ENCODE measurements at places on chromosomes 3 and 15.

DNA sequence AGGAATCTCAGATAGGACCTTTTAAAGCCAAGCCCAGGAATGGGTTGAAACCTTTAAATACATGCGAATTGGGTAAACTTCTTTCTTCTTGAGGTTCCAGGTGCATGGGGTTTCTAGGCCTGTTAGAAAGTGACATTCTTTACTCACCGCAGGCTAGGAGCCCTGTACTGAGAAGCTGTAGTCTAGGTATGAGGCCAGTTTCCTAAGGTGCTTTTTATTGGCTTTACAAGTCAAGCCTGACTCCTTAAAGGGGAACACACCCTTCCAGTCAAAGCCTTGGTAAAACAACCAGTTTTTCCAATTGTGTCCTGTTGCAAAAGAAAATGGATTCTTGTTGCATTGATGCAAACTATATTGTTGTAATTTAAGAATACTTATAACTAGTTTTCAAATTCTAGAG, 76.1 kb upstream of the ATP11B start:
- DNase-seq = no peak

DNA sequence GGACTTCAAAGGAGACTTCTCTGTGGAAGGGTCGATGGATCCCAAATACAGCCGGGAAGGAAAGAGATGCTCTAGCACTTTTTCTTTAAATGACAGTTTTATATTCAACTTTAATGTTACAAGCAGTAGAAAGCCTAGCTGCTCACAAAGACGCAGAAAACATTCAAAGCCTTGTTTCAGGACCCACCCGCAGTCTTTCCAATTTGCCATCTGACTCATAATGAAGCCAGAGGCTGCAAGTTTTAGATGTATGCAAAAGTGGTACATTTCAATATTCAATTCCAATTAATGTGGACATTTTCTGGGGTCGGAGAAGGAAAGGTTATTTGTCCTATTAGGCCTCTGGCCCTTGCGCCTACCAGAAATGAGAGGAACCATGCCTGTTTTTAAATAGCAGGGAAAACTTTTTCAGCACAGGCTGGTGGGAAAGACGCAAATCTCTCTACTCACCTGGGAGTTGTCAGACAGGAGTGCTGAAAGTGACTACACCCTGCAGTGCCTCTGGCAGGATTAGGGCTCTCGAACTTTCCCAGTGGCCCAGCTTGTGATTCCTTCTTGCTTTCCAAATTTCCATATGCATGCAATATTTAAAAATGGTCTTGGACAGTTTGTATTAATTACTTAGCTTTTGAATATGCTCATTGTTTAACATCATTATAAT, 117.4 kb upstream of the MBNL1 start:
- no peak for DNase-seq

DNA sequence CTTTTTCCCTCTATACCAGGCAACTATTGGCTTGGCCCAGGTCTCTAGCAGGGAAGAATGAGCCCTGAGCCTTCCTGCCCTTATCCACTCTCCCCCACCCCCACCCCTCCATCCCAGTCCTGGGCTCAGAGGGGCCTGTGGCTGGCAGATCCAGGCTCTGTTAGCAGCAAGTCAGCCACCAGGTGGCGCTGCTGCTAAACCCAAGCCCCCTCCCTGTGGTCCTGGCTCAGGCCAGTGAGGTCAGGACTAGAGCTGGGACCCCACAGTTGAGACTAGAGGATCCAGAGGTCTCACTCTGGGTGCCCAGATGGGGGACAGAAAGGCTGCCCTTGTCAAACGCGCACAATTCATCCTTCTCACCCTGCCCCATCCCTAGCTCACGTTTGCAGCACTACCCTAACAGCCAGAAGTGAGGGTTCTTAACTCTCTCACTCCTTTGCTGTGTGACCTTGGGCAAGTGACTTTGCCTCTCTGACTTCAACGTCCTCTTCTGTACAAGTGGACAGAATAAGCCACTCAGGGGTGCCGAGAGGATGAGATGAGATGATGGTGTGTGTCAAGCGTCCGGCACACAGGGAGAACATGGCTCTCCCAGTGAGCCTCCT, 46.8 kb upstream of the SLC6A1 start:
- DNase-seq = no peak

GRCh38 chr3:62597491-62597890, 224.1 kb upstream of the FEZF2 start:
- no peak for DNase-seq

- peak; percentile 54 for DNase-seq
These were observed 137.9 kb downstream of the SSR3 start for GRCh38 chr3:156416846-156417558.

- no peak for DNase-seq
These were observed 187.1 kb upstream of the LPP start for GRCh38 chr3:187966636-187967406.

DNA sequence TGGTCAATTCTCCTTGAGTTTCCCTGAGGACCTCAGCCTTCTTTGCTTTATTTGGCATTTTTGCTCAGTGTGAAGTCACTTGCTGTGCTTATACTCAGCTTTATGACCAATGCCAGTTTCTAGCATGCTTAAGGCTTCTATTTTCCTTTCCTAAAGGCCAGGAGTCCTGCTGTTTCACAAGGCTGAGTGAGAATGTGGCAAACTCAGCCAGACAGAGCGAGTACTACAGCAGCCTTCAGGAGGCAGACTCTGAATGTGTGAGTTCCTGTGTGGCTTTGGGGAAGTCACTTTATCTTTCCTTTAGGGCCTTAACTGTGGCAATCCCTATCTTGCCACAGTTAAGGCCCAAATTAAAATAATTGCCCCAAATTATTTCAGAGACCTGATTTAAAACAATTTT, 213.2 kb upstream of the MRPL3 start:
- no peak for DNase-seq

DNA sequence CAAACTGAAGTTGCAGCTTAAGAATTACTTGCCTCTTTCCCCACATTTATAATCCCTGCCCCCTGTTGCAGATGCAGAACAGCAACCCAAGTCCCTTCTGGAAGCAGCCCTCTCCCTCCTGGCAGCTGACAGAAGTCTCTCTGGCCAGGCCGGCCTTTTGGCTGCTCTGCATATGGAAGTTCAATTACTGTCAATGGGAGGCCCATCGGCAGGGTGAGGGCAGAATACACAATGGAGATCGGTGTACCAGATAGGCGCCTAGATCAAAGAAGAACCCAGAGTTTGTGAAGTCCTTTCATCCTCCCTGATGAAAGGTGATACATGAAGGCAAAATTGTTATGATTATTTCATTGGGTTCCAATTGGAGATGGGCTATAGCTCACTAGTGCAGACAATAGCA, 327.9 kb upstream of the CTNNB1 start:
- DNase-seq = peak; percentile 34

GRCh38 chr3:17183951-17184550, 299.3 kb downstream of the PLCL2 start:
- DNase-seq = no peak

- peak; percentile 59 for DNase-seq
These were observed 1.3 kb downstream of the FAM43A start for GRCh38 chr3:194686816-194687637.

DNA sequence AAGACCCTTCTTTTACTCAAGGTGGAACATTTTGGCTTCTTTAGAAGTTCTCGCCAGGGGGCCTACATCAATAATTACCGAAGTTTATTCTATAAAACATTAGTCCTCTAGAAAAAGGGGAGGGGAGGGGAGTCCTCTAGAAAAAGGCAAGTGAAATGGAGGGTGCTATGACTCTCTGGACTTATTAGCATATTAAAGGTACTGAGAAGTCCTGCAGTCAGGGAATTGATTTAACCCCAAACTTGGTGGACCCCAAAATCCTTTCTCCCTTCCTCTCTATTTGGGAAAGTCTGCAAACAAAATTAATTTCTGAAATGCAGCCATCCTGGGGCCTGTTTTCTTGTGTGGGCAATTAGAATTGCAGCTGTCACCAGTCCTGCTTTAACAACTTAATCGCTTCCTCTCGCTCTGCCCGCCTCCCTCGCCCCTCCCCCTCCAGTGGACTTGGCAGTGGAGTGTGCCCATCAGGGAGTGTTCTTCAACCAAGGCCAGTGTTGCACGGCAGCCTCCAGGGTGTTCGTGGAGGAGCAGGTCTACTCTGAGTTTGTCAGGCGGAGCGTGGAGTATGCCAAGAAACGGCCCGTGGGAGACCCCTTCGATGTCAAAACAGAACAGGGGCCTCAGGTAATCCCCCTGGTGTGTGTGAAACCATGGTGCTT, 18.9 kb upstream of the LRRK1 start:
- peak; percentile 58 for DNase-seq

All from left hindlimb (tissue), 1 donor.